ENCODE measurements at places on chromosomes 7 and 10.

DNA sequence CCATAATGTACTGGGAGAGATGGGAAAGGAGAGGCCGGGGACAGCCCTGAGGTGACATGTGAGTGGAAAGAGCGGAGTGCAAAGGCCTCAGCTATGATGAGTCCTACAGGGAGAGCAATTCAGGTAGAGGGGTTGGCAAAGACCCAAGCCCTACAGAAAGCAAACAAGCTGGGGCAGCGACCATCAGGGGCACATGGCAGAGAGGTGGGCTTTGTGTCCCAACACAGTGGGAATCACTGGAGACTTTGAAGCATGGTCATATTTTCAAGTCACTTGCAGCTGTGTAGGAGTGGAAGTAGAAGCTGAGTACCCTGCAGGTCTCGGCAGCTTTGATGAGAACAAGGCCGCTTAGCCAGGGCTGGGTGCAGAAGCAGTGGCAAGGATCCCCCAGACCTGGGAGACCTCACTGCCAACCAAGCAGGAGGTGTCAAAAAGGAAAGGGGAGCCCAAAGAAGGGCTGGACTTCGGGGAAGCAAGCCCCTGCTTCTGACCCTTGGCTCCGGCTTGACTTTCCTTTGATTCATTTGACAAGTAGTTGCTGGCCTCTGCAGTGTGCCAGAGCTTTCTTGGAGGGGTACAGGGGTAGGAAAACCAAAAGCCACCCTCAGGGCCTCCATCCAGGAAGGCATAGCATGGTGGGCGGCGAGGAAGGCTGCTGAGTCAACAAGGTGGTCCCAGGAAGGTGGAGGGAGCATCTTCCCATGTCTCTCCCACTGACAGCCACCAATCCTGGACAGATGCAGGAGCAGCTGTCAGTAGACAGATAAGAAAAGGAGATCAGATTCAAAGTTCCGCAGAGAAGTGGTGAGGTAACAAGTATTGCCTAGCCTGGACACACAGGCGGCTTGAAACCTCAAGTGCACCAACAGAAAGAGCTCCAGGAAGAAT lies 1.9 kb upstream of the PGAM2 start:
- no peak for DNase-seq

DNA sequence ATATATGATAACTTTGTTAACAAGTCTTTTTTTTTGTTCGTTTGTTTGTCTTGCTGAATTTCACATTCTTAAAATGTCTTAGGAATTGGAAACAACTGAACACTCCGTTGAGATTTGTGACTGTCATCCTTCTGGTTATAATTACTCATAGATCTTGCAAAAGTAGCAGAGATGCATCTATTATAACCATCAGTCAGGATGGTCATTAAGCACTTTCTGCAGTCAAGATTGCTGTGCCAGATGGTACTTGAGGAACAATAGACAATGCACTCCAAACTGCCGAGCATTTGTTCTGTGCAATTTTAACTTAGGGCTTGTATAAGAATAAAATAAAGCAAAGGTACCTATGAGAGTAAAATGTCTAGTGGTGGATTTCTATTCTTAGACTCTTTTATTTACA lies 710.1 kb upstream of the KCND2 start:
- no peak for DNase-seq

- no peak for DNase-seq
These were observed 515.0 kb upstream of the ZMIZ1 start for GRCh38 chr10:78553792-78554191.

DNA sequence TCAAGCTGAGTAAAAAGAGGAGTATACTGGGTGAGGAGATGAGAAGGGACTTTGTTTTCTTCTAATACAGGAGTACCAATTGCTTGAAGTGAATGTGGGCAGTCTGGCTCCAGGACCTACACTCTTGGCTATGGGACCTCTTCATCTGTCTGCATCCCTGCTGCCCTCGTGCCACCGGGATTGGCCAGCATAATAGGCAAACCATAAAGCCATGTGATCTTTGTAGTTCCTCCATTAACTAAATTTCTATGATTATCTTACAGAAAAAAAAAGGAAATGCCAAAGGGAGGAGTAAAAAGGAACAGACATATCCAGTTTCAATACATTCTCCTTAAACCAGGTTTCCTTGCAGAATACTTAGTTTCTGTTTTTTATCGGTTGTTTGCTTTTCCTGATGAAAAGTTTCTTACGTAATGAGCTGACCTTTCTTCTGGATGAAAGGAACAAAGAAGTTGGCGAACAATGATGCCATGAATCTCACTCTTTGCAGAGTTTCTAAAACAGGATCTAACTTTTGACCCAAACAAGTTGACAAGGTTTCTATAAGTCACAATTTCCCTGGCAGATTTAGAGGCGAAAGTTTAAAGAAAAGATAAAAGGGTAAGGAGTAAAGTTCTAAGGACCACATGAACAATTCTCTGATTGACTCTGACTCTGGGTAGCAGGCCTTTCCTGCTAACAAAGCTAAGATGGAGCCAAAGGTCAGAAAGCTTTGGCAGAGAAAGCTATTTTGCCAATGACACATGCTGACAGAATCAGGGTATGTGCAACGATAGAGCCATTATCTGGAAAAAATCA lies 54.1 kb downstream of the LAMB1 start:
- no peak for DNase-seq

DNA sequence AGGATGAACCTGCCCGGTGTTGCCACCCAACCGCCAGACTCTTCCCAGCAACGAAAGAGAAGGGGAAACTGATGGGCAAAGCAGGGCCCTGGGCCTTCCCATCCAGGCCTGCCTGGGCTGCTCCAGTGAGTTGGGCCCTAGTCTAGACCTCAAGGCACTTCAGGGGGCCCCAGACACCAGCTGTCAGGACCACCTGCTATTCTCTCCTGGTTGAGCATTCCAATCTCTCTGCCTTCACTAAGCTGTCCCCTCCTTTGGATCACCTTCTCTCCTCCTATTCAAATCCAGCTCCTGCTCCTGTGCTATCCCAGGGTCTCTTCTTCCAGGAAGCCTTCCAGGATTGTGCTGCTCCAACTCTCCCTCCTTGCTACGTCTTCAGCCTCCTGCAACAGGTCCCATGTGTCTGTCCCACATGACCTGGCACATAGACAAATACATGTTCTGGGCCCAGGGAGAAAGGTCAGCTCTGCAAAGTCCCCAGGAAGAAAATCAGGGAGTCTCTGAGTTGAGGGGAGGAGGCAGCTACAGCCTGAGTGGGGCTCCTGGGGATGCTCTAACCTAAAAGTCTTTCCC lies 3.1 kb downstream of the STX1A start:
- no peak for DNase-seq

DNA sequence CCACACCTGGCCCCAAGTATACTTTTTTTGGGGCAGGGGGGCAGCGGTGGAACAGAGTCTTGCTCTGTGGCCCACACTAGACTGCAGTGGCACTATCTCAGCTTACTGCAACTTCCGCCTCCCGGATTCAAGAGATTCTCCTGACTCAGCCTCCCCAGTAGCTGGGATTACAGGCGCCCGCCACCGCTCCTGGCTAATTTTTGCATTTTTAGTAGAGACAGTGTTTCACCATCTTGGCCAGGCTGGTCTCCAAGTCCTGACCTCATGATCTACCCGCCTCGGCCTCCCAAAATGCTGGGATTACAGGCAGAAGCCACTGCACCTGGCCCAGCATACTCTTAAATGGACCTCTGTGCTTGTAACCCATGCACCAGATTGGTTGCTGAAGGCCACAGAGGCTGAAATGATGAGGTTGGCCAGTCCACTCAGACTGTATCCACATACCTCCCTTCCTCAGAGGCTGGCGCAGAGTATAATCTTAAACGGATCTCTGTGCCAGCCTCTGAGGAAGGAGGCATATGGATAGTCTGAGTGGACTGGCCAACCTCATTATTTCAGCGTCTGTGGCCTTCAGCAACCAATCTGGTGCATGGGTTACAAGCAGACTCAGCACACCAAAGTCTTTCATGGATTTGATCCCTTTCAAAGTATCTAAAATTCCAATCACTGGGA lies 3.0 kb downstream of the CALN1 start:
- no peak for DNase-seq

GRCh38 chr7:142556740-142557139 lies 192.5 kb upstream of the PRSS1 start:
- DNase-seq: peak; percentile 69

- no peak for DNase-seq
These were observed 15.9 kb downstream of the AQP1 start for GRCh38 chr7:30927559-30927958.

- DNase-seq: no peak
These were observed 22.9 kb upstream of the CHST12 start for GRCh38 chr7:2380461-2380860.

DNA sequence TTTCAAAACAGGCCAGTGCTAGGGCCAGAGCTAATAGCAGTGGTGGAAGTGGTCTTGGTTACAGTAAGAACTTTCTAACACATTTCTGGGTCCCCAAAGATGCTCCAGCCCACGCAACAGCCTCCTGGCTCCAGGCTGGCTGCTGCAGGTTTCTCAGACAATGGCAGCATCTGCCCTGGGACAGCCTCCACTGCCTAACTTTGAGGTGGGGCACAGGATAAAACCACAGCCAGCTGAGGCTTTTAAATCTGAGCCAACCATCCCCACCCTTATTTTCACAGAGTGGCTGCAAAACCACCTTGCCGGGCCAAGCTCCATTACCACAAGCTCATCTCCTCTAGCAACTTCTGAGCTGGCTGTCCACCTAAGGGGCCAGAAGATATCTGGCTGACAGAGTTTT lies 84.8 kb downstream of the FAM53B start:
- DNase-seq: no peak

GRCh38 chr7:95824616-95825015 lies 52.3 kb downstream of the DYNC1I1 start:
- no peak for DNase-seq

DNA sequence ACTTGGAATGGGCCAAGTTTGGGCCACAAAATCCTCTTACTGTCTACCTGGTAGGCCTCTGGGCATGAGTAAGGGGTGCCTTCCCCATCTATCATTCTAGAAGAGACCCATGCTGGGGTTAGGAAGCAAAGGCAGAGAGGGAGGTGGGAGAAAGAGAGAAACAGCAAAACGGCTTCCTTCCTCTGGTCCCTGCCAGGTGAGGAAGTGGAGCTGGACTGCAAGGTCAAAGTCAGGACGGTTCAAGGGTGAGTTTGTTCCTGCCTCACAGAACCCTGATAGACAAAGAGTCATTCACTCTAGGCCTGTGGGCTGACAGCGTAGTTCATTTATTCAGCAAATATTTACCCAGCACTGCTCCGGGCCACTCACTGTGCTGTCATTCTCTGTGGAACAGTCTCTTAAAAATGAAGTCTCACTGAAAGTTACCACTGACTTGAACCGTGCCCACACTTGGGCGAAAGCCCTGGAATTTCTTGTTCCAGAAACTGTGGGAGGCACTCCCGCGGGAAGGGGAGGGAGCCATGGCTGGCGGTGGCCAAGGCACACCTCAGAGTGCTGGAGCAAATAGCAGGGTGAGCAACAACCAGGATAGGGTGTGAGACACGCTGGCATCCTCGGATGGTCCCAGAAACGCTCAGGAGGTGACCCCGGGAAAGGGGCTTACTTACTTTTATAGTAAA lies 26.2 kb upstream of the ECHDC3 start:
- DNase-seq: no peak

DNA sequence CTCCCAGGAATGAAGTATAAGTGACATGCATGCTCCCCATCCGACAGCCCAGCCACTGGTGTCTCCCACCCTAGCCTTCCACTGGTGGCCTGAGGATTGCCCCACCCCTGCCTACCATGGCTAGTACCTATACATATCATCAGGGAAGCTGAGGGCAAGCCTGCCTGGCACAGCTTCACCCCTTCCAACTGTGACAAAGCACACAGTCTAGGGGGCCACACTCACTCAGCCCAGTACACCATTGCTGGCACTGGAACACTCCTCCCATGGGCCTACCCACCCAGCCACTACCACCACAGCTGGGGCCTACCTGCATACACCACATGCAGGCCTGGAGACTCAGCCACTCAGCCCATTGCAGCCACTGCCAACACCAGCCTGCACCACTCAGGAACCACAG lies 393.1 kb upstream of the STEAP1 start:
- no peak for DNase-seq

DNA sequence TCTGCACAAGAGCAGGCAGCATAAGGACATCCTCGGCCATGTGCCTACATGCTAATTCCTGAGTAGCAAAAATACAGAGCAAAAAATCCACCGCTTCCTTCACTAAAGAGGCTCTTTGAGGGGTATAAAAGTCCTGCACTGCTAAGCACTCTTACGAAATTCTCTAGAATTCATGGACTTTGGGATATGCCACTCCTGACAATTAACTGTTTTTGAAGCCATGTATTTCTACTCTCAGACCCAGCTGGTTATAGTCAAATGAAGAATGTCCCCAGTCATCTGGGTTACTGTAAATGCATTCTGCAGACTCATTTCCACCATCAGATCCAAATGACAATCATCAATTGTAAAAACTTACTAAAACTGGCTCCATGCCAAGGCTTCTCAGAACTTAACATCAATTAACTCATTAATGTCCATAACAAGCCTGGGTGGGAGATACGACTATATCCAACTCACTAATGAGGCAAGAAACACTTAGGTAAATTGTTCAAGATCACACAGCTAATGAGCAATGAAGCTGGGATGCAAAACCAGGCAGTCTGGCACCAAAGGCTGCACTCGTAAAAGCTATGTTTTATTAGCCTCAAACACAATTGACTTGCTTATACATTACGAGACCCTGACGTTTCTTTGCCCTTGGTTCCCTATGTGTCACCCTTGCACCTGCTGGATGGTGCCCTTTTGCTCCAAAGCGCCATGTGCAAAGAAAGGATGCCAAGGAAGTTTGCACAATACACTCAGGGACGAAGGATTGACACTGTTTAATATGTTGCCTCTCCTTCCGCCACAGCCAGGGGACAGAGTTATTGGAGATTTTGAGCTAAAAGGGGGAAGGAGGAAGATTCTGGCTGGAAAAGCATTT lies 250.4 kb downstream of the ELMO1 start:
- no peak for DNase-seq

GRCh38 chr7:44225566-44226395 lies 25.0 kb downstream of the YKT6 start:
- no peak for DNase-seq

All from coronary artery (tissue), 2 donors.